ENCODE measurements at places on chromosomes 3 and 15.
A peak's percentile ranks its signal among the peaks of the same experiment; 100 is the strongest.

GRCh38 chr15:45855907-45856579 is 221.2 kb downstream of the SQOR start:
- DNase-seq: no peak

DNA sequence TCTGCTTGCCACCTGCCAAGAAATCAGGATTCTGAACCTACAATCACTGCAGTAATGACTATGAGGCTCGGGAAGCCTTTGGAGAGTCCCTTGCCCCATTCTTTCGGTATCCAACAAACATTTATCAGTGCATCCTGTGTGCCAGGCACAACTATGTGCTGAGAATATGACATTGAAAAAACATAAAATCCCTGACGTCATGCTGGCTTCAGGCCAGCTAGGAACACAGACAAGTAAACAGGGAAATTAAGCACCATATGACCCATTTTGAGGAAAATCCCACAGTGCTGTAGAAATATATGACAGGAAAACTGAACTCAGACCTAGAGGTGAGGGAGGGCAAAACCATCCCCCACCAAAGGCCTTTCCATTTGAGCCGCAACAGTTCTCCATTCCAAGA is 34.1 kb upstream of the DET1 start:
- DNase-seq: no peak

- DNase-seq: no peak
Measured at GRCh38 chr3:6354653-6355052, 506.3 kb upstream of the GRM7 start.

GRCh38 chr3:195895078-195895860 is 13.1 kb downstream of the TNK2 start:
- peak; percentile 27 for DNase-seq

DNA sequence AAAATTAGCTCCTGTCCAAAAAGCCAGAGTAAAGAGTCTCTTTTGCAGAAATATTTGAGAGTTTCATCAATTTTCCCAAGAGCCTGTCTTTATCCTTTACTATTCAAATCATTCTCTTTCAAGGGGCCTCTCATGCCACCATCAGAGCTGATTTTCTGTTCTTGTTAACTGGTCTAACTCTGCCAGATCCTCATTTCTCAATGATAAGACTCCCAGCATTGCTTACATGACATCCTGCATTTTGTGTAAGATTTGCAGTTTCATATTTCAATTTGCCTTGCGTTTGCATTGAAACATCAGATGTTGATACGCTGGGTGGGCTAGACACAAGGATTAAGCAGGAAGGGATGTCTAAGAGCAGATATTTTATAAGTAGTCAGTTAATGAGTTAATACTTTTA is 228.7 kb downstream of the TBL1XR1 start:
- no peak for DNase-seq

- DNase-seq: no peak
Measured at GRCh38 chr3:69250014-69250413, 127.6 kb upstream of the LMOD3 start.

- DNase-seq: no peak
Measured at GRCh38 chr3:14943042-14943441, 4.3 kb upstream of the NR2C2 start.

DNA sequence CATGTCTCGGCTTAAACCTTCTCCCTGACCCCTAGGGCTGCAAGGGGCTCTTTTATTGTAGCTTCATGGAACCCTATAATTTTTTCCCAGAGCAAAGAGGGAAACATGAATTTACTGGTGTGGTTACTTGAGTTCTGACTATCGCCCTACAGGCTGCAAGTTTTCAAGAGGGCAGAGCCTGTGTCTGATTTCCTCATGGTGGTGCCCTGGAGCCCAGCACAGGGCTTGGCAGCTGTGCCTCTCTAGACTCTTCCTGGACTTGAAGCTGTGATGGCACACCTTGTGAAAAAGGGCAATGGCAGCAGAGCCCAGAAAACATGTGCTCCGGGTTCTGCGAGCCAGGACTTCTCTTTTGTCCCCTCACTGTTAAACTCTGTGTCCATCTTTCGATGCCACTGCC is 34.2 kb upstream of the TF start:
- DNase-seq: no peak

GRCh38 chr3:68996356-68996995 is 17.0 kb downstream of the EOGT start:
- no peak for DNase-seq

GRCh38 chr15:56812961-56813360 is 79.7 kb upstream of the ZNF280D start:
- no peak for DNase-seq

GRCh38 chr15:68627476-68627875 is 48.7 kb downstream of the CORO2B start:
- DNase-seq: no peak

GRCh38 chr3:49600781-49601180 is 46.5 kb downstream of the BSN start:
- no peak for DNase-seq

- DNase-seq: no peak
Measured at GRCh38 chr3:76824658-76825240, 215.2 kb upstream of the ROBO2 start.

DNA sequence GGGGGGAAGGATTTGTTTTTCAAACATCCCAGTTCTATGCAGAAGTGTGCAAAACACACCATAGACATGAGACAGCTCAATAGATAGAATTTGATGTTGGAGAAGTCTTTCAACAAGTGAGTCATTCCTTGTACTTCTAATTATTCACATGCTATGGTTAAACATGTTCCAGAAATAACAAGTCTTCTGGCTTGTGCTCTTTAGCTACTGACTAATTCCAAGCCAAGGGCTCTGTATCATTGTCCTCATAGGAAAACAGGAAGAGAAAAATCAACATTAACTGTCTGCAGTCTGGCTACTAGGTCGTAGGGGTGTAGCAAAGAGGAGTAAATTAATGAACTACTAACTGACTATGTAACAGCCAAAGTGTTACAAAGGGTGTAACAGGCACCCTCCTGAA is 25.8 kb downstream of the LDHAL6B start:
- DNase-seq: no peak

- no peak for DNase-seq
Measured at GRCh38 chr3:119295816-119296726, 1.9 kb downstream of the ARHGAP31 start.

GRCh38 chr15:82647045-82647834 is at the start of gene CPEB1:
CPEB1 (minus strand) TSS chr15:82647363; CDS start chr15:82628459, 18,904 bp downstream.
- DNase-seq: peak; percentile 12

- DNase-seq: no peak
Measured at GRCh38 chr15:46848704-46849103, 868.6 kb upstream of the SEMA6D start.

- peak; percentile 22 for DNase-seq
Measured at GRCh38 chr15:59689626-59690236, 611 bp upstream of the BNIP2 start.

DNA sequence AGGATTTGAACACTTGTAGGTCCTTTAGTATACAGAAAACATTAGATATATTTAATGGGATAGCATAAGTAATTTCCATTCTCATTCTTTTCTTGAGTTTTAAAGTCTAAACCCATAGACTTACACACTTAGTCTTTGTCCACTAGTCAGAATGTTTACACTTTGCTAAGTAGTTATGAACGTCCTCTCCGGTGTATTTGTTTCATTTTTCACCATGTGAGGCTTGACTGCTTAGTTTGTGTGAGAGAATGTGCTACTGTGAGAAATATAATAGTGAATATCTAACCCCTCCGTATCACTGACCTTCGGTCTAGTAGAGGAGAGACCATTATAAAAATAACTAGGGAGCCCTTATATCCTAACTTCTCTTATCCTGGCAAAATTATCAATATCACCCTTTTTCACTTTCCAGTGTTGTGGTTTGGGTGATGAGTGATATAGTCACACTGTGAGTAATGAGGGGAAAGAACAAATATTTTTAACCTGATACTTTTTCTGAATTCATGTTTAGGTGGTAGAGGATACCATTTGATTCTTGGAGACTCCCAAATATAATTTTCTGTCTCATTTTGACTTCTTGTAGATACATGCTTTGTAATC is 122.4 kb downstream of the UBE2E2 start:
- DNase-seq: no peak

GRCh38 chr3:118077332-118077731 is 957.3 kb downstream of the IGSF11 start:
- no peak for DNase-seq

DNA sequence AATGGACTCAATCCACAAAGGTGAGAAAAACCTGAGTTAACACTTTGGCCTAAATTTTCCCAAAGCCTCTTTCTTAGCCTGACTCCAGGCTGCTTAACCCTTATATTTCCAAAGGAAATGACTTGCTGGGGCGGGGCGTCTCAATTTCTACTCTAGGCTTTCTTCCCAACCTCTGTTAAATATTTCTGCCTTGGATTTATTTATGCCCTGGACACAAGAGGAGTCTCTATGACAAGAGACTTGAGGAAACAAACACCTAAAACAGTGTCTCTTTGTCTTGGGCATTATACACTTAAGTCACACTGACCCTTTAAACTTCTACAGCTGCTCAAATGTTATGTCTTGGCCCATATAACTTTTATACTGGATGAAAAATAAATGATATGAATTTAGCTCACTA is 28.3 kb upstream of the AP4E1 start:
- no peak for DNase-seq
